ENCODE measurements at places on chromosomes 6 and 20. TPM values are rescaled to one million over a fixed set of nuclear protein-coding genes. Genes with fewer than 3 reads are reported as not detected.

The LY6G6C gene
- 0.74 TPM for total RNA-seq

The SLC22A23 gene
- total RNA-seq, result 8.3 TPM

The BTN1A1 gene
- total RNA-seq, result not detected

The GPSM3 gene
- 24.2 TPM for total RNA-seq

The SIM1 gene
- not detected for total RNA-seq

The EPB41L1 gene
- total RNA-seq, result 38.8 TPM

The OLIG3 gene
- total RNA-seq, result not detected

The OR2H2 gene
- total RNA-seq, result not detected

The GSTA3 gene
- total RNA-seq, result not detected

The CYP24A1 gene
- 0.12 TPM for total RNA-seq

The NR2E1 gene
- not detected for total RNA-seq

The EDN3 gene
- not detected for total RNA-seq

The ANKRD66 gene
- not detected for total RNA-seq

The NKX2-2 gene
- total RNA-seq, result not detected

The DCBLD1 gene
- 6.5 TPM for total RNA-seq

The SMPDL3A gene
- 11.2 TPM for total RNA-seq

GRCh38 chr20:6530779-6531315 is 236.6 kb upstream of the BMP2 start:
- DNase-seq, result no peak

GRCh38 chr20:17589161-17589834 is 19.4 kb downstream of the DSTN start:
- no peak for DNase-seq

- DNase-seq, result no peak
Measured at GRCh38 chr20:38245753-38246152, 14.8 kb downstream of the KIAA1755 start.

- DNase-seq, result no peak
Measured at GRCh38 chr20:43386878-43387277, 70.8 kb upstream of the SRSF6 start.

GRCh38 chr6:160260367-160260766 is 1.7 kb upstream of the SLC22A2 start:
- no peak for DNase-seq

DNA sequence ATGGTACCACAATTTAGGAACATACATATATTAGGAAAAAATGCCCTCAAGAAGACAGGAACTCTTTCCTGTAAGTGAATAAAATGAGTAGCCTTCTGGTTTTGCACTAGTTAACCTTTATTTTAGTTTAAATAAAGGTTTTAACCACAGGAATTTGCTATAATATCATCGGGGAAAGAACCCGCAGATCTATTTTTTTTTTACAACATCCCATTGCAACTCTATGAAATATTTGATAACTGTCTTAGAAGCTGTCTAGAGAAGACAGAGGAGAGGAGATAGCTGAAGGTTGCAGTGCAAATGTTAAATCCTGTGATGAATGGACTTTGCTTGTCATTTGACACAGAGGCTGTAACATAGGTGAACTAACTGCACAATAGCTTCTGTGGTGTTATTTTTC is 69.5 kb downstream of the TINAG start:
- DNase-seq, result no peak

- no peak for DNase-seq
Measured at GRCh38 chr6:97138581-97138980, 144.4 kb downstream of the MMS22L start.

DNA sequence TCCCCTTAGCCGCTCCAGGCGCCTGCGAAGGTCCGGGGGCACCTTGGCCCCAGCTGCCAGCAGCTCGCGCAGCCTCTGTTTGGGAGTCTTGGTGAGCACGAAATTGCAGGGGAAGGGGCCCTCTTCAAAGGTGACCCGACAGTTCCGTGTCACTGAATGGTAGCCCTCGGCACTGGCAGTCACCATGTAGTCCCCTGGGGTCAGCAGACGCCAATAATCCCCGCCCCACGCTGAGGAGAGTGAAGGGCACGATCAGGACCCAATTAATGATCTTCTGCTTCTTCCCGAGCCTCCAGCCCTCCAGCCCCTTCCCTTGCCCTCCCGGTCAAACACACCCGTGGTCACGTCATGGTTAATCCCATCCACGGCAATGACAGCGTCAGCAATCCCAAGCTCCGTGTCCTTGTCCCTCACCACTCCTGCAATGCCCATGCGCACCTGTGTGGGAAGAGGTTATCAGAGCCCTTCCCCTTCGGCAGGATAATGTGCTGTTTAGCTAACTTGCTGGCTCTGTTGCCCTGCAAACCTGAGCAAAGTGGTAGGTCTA is 6.2 kb downstream of the CPXM1 start:
- no peak for DNase-seq

DNA sequence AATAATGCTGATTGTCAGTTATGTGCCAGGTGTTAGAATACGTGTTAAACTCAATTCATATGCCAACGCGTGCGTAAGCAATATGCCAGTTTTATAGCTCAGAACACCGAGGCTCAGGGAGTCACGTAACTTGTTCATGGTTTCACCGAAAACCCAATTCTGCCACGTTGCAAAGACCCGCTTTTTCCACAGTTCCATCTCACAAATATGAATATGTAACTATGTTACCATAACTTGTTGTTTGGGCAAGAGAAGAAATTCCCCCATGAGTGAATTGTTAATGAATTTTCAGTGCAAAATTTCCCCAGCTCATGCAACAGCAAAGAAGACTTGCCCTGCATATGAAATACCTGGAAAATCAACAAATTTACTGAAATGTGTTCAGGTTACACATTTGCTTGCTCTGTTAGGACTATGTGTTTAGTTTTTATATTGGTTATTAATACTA is 30.1 kb downstream of the SF3B5 start:
- DNase-seq, result no peak

GRCh38 chr6:166402582-166403277 is 20.0 kb upstream of the MPC1 start:
- no peak for DNase-seq

DNA sequence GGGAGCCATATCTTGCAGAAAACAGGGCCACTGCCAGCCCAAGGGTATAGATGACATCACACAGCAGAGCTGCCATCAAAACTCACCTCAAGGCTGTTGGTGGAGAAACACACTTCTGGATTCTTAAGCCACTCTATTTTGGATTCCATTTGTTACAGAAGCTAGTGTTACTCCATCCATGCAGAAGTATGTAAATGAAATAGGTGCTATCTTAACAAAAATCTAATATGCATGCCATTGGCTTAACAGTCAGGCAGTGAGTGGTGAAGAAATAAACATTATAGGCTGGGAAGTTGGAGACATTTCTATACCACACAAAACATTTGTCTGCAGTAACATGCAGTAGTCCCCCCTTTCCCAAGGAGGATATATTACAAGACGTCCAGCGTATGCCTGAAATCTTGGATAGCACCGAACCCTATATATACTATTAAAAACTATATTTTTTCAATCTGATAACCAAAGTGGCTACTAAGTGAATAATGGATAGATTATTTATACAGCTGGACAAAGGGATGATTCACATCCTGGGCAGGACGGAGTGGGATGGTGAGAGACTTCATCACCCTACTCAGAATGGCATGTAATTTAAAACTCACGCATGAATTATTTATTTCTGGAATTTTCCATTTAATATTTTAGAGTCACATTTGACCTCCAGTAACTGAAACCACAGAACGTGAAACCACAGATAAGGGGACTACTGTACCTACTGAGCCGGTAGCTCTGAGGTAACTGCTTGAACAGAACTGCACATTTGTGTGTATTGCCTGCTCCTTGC is 160.0 kb upstream of the PLN start:
- no peak for DNase-seq

DNA sequence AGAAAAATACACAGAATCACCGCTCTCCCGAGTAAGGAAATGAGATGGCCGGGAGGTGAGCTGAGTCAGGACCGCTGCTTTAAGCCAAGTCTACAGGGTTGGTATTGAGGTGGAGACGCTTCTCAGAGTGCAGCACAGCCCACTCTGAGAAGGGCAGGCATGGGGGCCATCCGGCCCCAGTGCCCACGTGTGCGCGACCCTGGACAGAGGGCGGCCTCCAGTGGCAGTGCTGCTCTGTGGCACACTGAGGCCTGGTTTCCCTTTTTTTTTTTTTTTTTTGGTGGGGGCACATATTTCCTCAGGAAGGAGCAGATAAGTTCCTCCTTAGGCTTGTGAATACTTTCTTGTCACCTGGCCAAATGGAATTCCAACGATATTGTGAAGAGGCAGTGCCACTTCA is 88.8 kb downstream of the FOXC1 start:
- DNase-seq, result no peak

DNA sequence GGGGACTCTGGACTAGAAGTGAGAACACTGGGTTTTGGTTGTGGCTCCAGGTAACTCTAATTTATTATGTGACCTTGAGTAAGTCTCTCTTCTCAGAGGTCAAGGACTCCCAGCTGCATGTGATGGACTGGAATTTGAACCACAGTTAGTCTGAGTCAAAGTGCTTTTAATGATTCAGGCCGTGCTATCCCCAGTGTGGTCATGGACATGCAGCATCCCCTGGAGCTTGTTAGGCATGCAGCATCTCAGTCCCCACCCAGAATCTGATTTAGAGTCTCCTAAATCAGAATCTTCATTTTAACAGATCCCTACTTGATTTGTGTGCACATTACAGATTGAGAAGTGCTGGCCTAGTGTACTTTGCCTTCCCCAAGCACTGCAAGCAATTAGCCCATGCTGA is 74.2 kb downstream of the TOX2 start:
- no peak for DNase-seq

- no peak for DNase-seq
Measured at GRCh38 chr6:32439602-32440214, at the start of gene HLA-DRA. HLA-DRA (plus strand) TSS chr6:32439887; CDS start chr6:32439951, 64 bp downstream.

GRCh38 chr20:62921119-62921687 is 5.1 kb downstream of the DIDO1 start:
- no peak for DNase-seq

GRCh38 chr6:100175814-100176310 is 181.8 kb upstream of the MCHR2 start:
- DNase-seq, result no peak

DNA sequence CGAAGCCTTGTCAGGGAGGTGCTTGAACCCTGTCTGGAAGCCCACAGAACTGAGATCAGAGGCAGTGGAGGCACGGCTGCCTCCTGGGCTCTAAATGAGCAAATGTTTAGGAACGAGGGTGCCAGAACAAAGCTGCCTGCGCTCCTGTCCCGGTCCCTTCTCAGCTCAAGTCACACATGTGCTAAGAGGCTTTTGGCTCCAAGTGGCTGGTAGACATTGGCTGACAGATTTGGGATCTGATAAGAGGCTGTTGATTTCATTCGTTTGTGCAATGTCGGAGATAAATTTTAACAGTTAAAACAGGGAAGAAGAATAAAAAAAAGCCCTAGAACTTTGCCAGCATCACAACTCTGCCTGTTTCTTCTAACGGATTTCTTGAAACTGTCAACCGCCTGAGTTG is 191.8 kb downstream of the NRN1 start:
- no peak for DNase-seq

- DNase-seq, result no peak
Measured at GRCh38 chr6:32967151-32968091, 973 bp upstream of the BRD2 start.

GRCh38 chr6:84763003-84763885 is 1.2 kb downstream of the TBX18 start:
- DNase-seq, result no peak

DNA sequence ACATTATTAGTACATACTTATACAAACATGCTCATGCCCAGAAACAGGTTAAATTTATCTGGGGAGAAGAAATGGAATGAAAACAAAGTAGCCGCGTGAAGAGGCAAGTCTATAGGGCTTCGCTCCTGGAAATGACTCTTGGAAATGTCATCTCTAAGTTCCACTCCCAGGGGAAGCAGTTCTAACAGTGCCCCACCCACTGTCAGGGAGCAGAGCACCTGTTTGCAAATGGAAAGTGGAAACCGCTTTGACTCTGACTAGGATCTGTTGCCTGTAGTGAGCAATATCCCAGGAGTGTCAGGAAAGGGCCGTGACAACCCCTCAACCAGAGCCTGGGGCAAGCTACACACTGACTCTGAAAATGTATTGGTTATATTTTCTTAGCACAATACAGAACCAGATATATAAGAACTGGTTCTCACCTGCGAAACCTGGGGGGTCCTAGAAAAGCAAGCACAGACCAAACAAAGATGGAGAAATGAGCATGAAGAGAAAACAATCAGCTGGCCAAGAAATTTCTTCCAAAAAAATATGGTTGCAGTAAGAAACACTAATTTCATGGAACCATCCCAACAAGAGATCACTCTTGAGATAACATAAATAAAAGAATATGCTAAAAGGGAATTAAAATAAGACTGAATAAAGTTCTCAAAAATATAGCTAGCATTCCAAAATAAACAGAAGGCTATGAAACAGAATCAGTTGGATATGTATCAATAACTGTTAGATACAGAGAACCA is 47.5 kb upstream of the CRISP1 start:
- no peak for DNase-seq

- DNase-seq, result no peak
Measured at GRCh38 chr6:73954881-73955280, 258.9 kb downstream of the CD109 start.

- no peak for DNase-seq
Measured at GRCh38 chr6:149383371-149383770, 16.7 kb upstream of the SUMO4 start.

- no peak for DNase-seq
Measured at GRCh38 chr6:143570147-143570853, 58.8 kb upstream of the FUCA2 start.

- DNase-seq, result no peak
Measured at GRCh38 chr6:70563530-70563929, 3.2 kb upstream of the SDHAF4 start.

GRCh38 chr6:79841577-79842375 is 105.6 kb downstream of the ELOVL4 start:
- DNase-seq, result no peak

DNA sequence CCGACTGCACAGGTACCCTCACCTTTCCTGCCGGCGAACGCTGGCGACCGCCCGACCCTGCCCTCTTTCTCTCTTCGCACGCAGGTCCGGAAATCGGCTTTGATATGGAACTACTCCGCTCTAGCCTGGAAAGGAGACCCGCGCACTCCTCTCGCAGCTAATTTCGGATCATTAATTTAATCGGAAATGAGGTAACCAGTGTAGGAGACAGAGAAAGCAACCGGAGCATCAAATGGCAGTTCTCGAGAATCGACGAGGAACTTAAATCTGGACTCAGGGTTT is 949 bp upstream of the ATXN1 start:
- no peak for DNase-seq

Measured in omental fat pad (tissue), 4 donors.